ENCODE measurements at places on chromosomes 12 and 14.
A peak's percentile ranks its signal among the peaks of the same experiment; 100 is the strongest.

GRCh38 chr14:101601606-101602465, 40.5 kb downstream of the DIO3 start:
- no peak for DNase-seq

DNA sequence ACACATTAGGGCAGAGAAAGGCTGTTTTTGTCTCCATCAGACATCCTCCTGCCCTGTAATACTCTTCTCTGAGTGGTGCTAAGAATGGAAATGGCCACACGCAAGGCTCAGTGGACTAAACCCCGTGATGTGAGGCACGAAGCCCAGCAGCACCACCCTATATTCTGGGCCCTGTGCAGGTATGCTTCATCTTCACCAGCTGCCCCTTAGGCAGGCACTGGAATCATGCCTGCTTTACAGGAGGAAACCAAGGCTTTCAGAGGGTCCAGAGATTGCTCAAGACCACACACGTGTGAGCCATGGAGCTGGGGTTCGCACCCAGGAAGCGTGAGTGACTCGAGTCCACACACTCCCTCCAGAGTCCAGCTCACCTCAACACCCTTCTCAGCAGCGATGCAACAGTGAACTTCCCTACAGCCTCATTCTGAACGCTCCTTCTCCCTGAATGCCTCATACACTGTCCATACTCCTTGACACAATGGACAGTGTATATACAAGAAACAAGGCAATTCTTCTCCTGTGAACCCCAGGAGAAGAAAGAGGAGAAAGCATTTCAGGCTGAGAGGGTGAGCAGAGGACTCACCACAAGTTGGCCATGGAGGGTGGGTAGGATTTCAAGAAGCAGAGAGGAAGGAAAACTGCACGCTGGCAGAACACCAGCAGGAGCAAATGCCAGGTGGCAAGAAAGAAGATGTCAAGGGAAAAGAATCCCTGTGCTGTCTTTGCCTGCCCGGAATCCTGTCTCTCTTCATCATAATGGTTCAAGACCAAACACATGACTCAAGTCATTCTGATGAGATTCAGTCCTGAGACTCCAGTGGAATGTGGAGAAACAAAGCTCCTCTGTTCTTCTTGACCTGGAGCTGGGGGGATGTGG, 39.1 kb downstream of the NT5DC3 start:
- no peak for DNase-seq

GRCh38 chr12:18224745-18225144, 36.6 kb upstream of the PIK3C2G start:
- no peak for DNase-seq

DNA sequence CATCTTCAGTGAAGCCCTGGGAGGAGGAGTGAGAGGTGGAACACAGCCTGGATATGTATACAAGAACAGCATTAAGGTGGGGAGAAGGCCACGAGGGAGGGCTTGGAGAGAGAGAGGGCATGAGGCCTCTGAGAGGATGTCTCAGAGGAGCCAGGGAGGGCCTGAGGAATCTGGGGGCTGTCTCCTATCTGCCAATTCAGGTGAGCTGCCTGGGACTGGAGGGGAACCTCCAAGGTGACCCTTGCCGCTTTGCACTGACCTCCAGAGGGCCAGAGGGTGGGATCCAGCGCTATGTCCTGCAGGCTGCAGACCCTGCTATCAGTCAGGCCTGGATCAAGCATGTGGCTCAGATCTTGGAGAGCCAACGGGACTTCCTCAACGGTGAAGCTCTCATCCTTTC, 4.4 kb downstream of the ARHGEF25 start:
- DNase-seq: no peak

DNA sequence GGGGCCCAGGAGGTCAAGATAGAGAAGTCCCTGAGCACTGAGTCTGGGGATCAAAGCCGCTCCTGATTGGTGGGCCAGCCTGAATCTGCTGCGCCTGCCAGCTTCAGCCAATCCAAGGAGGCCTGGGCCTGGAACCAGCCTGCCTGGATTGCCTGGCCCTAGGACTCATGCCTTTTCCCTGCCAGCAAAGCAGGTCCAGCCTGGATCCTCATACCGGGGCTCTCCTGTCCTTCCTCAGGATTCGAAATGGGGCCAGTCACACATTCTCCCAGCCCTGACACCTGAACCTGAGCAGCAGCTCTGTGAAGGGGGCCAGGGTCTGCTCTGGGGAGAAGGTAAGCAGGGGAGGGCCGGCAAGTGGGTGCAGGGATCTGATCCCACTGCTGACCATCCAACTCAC, 81.9 kb downstream of the NINJ2 start:
- DNase-seq: no peak

DNA sequence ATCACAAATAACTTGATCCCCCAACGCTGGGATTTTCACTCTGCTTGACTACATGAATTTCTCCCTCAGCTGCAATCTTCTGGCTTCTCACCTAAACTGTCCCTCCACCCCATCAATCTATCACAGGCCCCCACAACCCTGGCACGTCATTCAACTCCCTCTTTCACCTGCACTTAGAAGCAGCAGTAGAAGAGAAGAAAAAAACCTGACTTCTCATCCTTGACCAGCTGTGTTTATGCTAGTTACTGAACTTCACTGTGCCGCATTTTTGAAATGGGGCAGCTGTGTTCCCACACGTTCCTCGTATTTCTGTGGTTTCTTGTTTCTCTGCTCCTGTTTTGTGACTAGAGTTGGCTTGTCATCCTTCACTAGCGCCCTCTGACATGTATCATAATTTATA, 35.0 kb downstream of the ITPR2 start:
- DNase-seq: no peak

DNA sequence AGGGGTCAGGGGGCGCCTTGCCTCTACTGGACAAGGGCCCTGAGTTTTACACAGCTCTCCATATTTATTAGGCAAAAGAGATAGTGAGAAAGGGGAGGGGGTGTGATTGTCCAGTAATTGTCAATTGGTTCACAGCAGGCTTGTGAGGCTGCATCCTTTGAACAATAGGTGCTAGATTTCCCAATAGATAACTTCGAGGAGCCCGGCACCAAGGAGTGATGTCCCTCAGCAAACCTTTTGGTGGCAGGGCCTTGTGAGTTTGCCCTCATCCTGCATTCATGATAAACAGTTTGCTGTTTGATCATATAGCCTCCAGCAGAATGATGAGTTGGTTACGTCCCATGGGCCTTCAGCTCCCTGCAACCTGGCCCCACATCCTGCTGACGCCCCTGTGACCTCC, 2.7 kb upstream of the PRIMA1 start:
- no peak for DNase-seq

- no peak for DNase-seq
Observed at GRCh38 chr12:768434-768833, 16.1 kb downstream of the WNK1 start.

- no peak for DNase-seq
Observed at GRCh38 chr14:65789363-65789762, 376.8 kb downstream of the FUT8 start.

GRCh38 chr12:27261866-27262265, 17.8 kb downstream of the STK38L start:
- DNase-seq: no peak

GRCh38 chr14:103703433-103704385, 11.5 kb downstream of the XRCC3 start:
- no peak for DNase-seq

GRCh38 chr12:115132905-115133304, 448.9 kb upstream of the TBX3 start:
- no peak for DNase-seq

GRCh38 chr14:68404146-68404527, 388.7 kb downstream of the ZFP36L1 start:
- peak; percentile 14 for DNase-seq

GRCh38 chr14:71399057-71399487, 491.8 kb downstream of the PCNX1 start:
- peak; percentile 57 for DNase-seq

DNA sequence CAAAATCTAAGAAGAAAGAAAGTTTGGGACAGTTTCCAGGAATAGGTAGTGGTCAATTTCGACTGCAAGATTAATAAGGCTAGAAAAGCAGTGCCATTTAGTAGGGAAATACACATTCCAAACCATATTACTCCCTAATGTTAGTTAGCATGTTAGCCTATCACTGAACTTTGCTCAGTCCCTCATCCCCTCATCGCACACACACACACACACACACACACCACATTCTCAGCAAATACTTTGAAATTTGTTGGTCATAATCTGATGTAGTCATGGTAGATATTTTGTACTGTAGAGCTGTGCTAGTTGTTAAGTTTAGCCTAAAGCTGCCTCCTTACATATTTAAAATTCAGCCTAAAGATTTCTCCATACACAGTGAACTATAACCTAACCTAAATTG, 64.0 kb downstream of the MYF5 start:
- no peak for DNase-seq

DNA sequence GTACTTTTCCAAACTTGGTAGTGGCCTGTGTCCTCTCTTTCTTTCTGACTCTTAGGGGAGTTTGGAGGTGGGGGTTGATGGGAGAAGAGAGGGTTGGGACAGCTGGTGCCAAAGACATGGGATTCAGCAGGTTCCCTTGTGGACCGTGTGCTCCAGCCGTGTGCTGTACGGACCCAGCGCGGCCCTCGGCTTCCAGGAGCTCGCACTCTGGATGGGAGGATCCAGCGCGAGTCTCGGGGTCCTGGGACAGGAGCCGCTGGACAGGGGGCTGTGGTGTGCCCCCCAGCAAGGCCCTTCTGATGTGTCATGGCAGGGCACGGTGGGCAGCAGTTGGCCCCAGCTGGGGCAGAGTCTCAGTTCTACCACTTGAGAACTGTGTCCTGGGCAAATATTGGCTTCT, 45.0 kb upstream of the TSPAN9 start:
- no peak for DNase-seq

- no peak for DNase-seq
Observed at GRCh38 chr12:73421832-73422231, 1115.8 kb upstream of the ATXN7L3B start.

- DNase-seq: peak; percentile 65
Observed at GRCh38 chr12:47361389-47362021, 281.7 kb upstream of the AMIGO2 start.

- DNase-seq: no peak
Observed at GRCh38 chr12:110992909-110993308, 72.5 kb upstream of the MYL2 start.

- no peak for DNase-seq
Observed at GRCh38 chr14:58882577-58883018, 244.8 kb downstream of the DACT1 start.

- DNase-seq: no peak
Observed at GRCh38 chr12:132163041-132163910, 19.0 kb downstream of the NOC4L start.

DNA sequence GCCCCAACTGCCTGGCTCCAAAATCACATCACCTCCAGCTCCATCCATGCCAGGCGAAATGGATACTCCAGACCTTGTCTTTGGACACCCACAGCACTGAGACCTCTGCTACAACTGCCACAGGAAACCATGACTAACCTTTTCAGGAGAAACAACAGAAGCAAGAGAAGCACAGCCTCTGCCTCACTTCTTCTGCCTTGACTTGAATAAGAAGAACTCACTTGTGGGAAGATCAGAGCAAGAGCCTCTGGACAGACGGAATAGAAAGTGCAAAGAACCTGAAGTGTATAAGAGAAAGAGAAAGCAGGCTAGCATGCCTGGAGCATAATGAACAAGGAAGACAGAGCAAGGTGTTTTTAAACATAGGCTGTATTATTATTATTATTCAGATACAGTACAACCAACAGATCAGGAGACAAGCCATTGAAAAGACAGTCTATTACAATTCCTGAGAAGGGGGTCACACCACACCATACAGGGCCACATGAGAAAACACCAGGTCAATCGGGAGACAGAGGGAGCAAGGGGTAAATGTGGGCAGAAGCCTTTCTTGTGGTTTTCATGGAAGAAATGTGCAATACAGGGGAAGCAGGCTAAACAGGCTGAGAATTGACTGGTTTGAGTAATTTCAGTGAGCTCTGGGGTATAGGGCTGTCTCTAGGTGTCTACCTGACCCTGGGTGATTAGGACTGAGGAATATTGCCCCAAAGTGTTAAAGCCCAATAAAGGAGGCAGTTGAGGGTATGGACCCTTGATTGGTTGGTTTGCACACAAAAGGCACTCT, 7.4 kb upstream of the OR10P1 start:
- DNase-seq: no peak

GRCh38 chr12:46818642-46819041, 7.2 kb downstream of the SLC38A4 start:
- no peak for DNase-seq

DNA sequence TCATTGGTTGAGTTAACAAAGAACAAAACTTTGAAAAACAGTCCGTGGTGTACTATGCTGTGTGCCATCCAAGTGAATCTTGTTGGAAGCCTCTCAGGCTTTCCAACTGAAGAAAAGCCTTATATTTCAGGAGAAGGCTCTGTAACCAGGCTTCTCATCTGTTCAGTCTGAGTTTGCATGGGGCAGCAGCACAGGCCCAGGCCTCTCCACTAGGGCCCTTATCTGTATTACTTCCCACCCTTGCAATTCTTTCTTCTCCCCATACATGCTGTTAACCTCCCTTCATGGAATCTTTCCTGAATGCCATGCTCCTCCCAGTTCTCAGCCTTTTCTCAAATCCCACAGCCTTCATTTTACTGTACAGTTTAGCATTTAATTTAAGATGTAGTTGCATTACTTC, 28.3 kb downstream of the FRMD6 start:
- DNase-seq: no peak

Data from CD4-positive, alpha-beta T cell treated with Interleukin-10 for 1 hour (primary cell).